Activated T-helper 2 cell treated with anti-CD3 and anti-CD28 coated beads, Interferon-gamma antibody, Interleukin-2, Interleukin-4, amounts not matched to agents 10 μg/mL and 5 μg/mL and 100 μg/mL, durations not matched to agents 14 hours and 24 hours and 36 hours (primary cell): ENCODE measurements at places on chromosomes 11 and 22.

- H3K4me3 ChIP-seq, result no peak overlapping the region
- peaks cover 18% of the 10 kb centered on the region for H3K36me3 ChIP-seq
- no peaks in the 10 kb centered on the region for H3K27me3 ChIP-seq
Observed at GRCh38 chr11:3052567-3052966, 4.7 kb downstream of the CARS1 start.

- no peak overlapping the region for H3K27ac ChIP-seq
- DNase-seq, result no peak
- H3K36me3 ChIP-seq, result no peaks in the 10 kb centered on the region
- H3K27me3 ChIP-seq, result no peaks in the 10 kb centered on the region
- no peaks in the 10 kb centered on the region for H3K4me1 ChIP-seq
Observed at GRCh38 chr22:27514601-27515523, 286.7 kb downstream of the MN1 start.

GRCh38 chr11:88169471-88169870 lies 5.8 kb downstream of the RAB38 start:
- no peak for DNase-seq
- H3K4me1 ChIP-seq, result peaks cover 15% of the 10 kb centered on the region
- H3K27me3 ChIP-seq, result peaks cover 12% of the 10 kb centered on the region
- H3K36me3 ChIP-seq, result no peaks in the 10 kb centered on the region
- H3K27ac ChIP-seq, result no peak overlapping the region

DNA sequence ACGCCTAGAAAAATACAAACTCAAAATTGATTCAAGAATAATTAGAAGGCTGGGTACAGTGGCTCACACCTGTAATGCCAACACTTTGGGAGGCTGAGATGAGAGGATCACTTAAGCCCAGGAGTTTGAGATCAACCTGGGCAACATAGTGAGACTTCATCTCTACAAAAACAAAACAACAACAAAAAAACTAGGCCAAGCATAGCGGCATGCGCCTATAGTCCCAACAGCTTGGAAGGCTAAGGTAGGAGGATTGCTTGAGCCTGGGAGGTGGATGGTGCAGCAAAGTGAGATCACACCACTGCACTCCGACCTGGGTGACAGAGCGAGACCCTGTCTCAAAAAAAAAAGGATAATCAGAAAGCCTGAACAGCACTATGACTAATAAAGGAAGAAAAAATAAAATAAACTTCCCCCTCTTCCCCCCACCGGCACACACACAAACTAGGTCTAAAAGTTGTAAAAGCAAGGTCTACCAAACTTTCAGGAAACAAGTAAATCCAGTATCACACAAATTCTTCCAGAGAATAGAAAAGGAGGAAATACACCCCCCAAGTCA lies 35.8 kb downstream of the RRAS2 start:
- peaks cover 26% of the 10 kb centered on the region for H3K36me3 ChIP-seq
- H3K4me1 ChIP-seq, result peaks cover 53% of the 10 kb centered on the region
- H3K27ac ChIP-seq, result no peak overlapping the region
- no peak overlapping the region for H3K4me3 ChIP-seq
- H3K27me3 ChIP-seq, result no peaks in the 10 kb centered on the region

- H3K4me1 ChIP-seq, result peaks cover 18% of the 10 kb centered on the region
- no peaks in the 10 kb centered on the region for H3K27me3 ChIP-seq
- DNase-seq, result no peak
- no peak overlapping the region for H3K27ac ChIP-seq
Observed at GRCh38 chr22:25630447-25630846, 66.0 kb downstream of the GRK3 start.

- no peak overlapping the region for H3K4me3 ChIP-seq
- DNase-seq, result no peak
- H3K36me3 ChIP-seq, result peaks cover 15% of the 10 kb centered on the region
- H3K4me1 ChIP-seq, result peaks cover 9% of the 10 kb centered on the region
- no peak overlapping the region for H3K27ac ChIP-seq
Observed at GRCh38 chr11:17169876-17170275, 37.9 kb downstream of the PIK3C2A start.

- no peak for DNase-seq
- H3K4me1 ChIP-seq, result no peaks in the 10 kb centered on the region
- H3K4me3 ChIP-seq, result no peak overlapping the region
- H3K27me3 ChIP-seq, result no peaks in the 10 kb centered on the region
Observed at GRCh38 chr22:38016182-38017151, 32.1 kb upstream of the SOX10 start.

GRCh38 chr22:48554893-48555572 lies 1272.6 kb downstream of the BRD1 start:
- H3K4me3 ChIP-seq, result no peak overlapping the region
- no peaks in the 10 kb centered on the region for H3K4me1 ChIP-seq
- H3K27ac ChIP-seq, result no peak overlapping the region
- no peaks in the 10 kb centered on the region for H3K36me3 ChIP-seq
- H3K27me3 ChIP-seq, result no peaks in the 10 kb centered on the region
